H1 (cell line): ENCODE measurements at places on chromosomes 16 and 17. TPM values are rescaled to one million over a fixed set of nuclear protein-coding genes. Genes with fewer than 3 reads are reported as not detected.
A peak's percentile ranks its signal among the peaks of the same experiment; 100 is the strongest.

GRCh38 chr16:47787696-47788095 lies 326.6 kb downstream of the PHKB start:
- no peaks in the 10 kb centered on the region for H3K4me1 ChIP-seq
- no peak for DNase-seq
- H3K27ac ChIP-seq = no peak overlapping the region
- H3K27me3 ChIP-seq = no peaks in the 10 kb centered on the region
- H3K4me3 ChIP-seq = no peak overlapping the region

GRCh38 chr16:67356396-67356795 lies 29.8 kb downstream of the LRRC36 start:
- no peaks in the 10 kb centered on the region for H3K4me1 ChIP-seq
- no peak overlapping the region for H3K4me3 ChIP-seq
- H3K36me3 ChIP-seq = no peaks in the 10 kb centered on the region
- H3K27me3 ChIP-seq = 0 out of 2 replicates have a peak, but pooled peaks cover 3% of the 10 kb centered on the region
- no peak for DNase-seq

- H3K4me3 ChIP-seq = no peak overlapping the region
- no peak overlapping the region for H3K27ac ChIP-seq
- H3K4me1 ChIP-seq = peaks cover 10% of the 10 kb centered on the region
- no peaks in the 10 kb centered on the region for H3K36me3 ChIP-seq
These were observed 58.5 kb downstream of the BAHCC1 start for GRCh38 chr17:81453712-81454111.

DNA sequence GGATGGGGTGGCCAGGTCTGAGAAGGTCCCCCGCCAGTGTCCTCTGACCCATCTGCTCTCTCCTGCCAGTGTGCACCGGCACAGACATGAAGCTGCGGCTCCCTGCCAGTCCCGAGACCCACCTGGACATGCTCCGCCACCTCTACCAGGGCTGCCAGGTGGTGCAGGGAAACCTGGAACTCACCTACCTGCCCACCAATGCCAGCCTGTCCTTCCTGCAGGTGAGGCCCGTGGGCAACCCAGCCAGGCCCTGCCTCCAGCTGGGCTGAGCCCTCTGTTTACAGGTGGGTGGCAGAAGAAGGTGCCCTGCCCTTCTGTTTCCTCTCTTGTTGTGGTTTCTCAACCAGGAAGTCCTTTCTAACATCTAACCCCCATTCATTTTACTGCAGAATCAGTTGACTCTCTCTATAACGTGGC lies 7.1 kb downstream of the ERBB2 start:
- DNase-seq = no peak
- no peak overlapping the region for H3K27ac ChIP-seq

DNAAF8 gene
- 0.17 TPM in 1 of 2 replicates, not detected in the other for total RNA-seq

DNA sequence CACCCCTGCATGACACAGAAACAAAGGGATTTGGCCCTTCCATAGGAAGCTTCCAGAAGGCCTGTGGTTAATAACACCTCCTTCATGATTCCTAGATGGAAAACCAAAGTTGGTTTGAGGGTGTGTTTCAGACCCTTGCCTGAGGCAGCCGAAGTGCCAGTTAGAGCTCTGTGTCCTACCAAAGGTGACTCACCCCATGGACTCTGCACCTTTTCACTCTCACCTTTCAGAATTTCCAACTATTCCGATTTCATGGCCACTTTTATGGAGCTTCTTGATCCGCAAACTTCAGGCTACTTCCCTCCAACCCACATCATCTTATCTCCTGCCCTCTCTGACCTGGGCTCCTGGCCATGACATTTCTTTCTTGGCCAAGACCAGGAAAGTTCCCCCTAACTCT lies 49.2 kb downstream of the MEOX1 start:
- H3K4me3 ChIP-seq = no peak overlapping the region
- no peak for DNase-seq
- no peaks in the 10 kb centered on the region for H3K27me3 ChIP-seq
- H3K4me1 ChIP-seq = no peaks in the 10 kb centered on the region
- H3K27ac ChIP-seq = no peak overlapping the region

GRCh38 chr17:63601439-63602371 lies 1.0 kb downstream of the TACO1 start:
- peaks cover 15% of the 10 kb centered on the region; the same call in 1 of the 2 replicates for H3K36me3 ChIP-seq
- peak overlapping the region; percentile 74 for H3K4me3 ChIP-seq
- H3K27ac ChIP-seq = no peak overlapping the region
- H3K27me3 ChIP-seq = no peaks in the 10 kb centered on the region
- no peak for DNase-seq
